ENCODE measurements at places on chromosomes 7 and 10. TPM values are rescaled to one million over a fixed set of nuclear protein-coding genes. Genes with fewer than 3 reads are reported as not detected.

- peak; percentile 16 for DNase-seq
These were observed 1.7 kb upstream of the CDH23 start for GRCh38 chr10:71394926-71395562.

Gene CFAP58
- total RNA-seq = 0.71 TPM

Gene CYP17A1
- not detected for total RNA-seq

DNA sequence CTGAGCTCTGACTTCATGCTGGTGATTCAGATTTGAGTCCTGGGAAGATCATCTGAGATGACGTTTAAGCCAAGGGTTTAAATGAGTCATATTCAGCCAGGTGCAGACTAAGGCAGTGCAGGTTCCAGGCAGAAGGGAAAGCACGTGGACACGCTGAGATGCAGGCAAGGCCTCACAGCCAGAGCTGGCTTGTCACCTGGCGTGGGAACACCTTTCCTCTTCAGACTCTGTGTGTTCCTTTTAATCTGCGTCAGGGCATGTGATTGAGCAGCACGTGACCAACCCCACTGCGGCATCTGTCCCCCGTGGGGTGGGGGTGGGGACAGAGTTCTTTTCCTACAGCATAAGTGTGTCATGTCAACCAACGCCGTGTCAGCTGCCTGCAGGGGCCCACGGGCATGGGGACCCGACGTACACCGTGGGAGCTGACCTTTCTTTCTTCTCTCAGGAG is 10.7 kb upstream of the IDI2 start:
- no peak for DNase-seq

GRCh38 chr7:126635545-126635944 is 617.2 kb downstream of the GRM8 start:
- DNase-seq = no peak

DNA sequence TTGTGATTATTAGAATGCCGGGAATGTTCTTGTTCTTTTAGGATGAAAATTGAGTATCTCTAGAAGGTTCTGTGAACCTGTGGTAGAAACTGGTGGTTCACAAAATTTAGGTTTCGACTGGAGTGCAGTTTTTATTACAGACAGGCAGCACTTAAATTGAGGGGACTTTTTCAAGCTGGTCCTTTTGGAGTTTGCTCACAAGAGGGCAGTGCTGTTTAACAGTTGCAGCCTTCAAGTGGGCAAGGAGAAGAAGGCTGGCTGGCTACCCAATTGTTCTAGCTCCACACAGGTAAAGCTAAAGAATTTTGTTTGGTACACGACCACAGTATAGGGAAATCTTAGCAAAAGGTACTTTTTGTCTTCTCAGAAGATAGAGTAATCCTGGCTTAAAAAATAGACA is 233.6 kb downstream of the SNX13 start:
- peak; percentile 54 for DNase-seq

DNA sequence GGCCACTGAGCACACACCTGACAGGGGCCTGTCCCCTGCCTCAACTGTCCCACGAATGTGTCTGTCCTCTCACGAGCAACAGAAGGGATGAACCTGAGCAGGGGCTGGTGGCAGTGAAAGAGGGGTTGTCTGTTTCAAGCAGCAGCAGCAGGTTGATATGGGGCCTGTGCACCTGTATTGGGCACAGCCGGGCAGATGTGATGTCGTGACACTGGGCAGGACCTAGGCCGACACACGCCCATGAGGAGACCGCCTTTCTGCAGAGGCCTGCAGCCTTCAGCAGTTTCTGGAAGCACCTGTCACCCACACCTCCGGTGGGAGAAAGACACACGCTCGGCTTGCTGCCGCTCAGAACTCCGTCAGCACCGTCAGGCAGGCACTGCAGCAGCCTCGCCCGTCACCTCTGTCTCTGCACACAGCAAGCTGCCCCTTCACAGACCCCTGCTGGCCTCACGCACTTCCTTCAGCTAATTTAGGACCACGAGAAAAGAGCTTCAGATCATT is 48.5 kb downstream of the AMZ1 start:
- DNase-seq = no peak

GRCh38 chr10:8462565-8462964 is 408.1 kb downstream of the GATA3 start:
- no peak for DNase-seq
